ENCODE measurements at places on chromosomes 5 and 9.

DNA sequence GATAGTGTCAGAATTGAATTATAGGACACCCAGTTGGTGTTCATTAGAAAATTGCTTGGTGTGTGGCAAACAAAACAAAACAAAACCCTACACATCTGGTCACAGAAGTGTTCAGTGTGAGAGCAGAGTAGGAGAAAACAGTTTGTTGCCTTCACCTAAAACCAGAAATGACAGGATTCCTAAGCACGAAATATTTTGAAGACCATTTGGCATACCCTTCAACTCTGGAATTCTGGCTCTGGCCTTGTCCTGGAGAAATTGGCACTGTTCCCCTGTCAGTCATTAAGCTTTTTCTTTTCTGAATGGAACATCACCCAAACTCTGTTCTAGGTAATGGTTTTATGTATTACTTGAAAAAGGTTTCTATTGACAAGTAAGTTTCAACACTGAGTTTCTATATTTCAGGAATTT, 110.2 kb upstream of the PCA3 start:
- DNase-seq = no peak

GRCh38 chr5:179791881-179792611, 1.7 kb upstream of the LTC4S start:
- DNase-seq = no peak

DNA sequence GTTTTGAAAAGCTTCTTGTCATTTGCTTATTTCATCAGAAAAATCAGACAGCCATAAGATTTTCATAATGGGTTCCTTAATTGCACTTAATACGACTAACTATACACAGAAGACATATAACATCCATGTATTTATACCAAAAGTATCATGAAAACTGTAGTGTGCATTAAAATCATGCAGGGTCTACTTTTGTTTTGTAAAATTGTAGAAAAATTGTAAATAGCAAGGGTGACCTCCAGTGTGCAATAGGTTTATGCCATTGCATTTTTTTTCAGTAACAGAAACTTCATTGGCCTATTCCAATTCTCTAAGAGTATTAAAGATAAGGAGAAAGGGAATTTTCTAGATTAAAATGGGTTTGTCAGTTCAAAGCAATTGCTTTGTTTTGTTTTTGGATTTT, 307.6 kb downstream of the KIAA0825 start:
- DNase-seq = peak; percentile 13

DNA sequence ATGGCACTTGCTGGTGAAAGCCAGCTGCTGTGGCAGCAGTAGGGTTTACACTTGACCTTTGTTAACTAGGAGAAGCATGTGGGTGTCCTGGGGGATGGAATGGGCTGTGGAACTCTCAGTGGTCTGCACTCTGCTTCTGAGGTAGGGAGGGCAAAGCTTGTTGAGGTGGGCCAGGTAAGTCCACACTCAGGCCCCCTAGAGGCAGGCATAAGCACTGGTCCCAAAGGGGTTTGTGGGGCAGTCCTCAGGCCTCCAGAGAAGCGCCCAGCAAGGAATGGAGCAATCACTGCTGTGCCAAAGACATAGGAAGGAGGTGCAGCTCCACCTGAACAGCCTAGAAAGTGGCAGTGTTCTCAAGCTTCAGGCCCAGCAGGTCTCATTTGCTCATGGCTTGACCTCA, 34.7 kb downstream of the INSL4 start:
- peak; percentile 5 for DNase-seq

DNA sequence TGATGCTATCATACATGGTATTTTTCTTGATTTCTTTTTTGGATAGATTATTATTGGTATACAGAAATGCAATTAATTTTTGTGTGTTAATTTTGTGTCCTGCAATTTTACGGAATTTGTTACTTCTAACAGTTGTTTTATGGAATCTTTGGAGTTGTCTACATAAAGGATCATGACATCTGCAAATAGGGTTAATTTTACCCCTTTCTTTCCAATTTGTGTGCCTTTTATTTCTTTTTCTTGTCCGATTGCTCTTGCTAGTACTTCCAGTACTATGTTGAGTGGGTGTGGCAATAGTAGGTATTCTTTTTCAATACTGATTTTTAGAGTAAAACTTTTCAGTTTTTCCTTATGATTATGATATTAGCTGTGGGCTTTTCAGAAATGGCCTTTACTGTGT, 111.5 kb downstream of the MACROH2A1 start:
- DNase-seq = no peak

- DNase-seq = no peak
Observed at GRCh38 chr9:120394058-120394669, 185.8 kb downstream of the CDK5RAP2 start.

- peak; percentile 75 for DNase-seq
Observed at GRCh38 chr9:89919171-89919681, 314.4 kb downstream of the GADD45G start.

GRCh38 chr9:133406480-133407307, 11.1 kb downstream of the REXO4 start:
- peak; percentile 61 for DNase-seq

DNA sequence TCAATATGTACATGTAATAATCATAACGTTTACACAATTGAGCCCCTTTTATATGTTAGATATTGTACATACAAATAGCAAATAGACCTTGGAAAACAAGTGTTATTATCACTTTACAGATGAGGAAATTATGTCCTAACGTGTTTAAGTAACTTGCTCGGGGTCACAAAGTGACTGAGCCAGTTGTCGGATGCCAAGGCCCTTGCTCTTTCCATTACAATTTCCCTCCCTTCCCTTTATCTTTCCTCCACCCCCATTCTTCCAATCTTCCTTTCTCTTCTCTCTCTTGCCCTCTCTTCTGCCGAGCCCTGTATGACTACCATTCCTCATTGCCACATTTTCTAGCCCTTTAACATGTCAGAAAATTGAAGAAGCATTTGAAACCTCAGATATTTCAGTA, 34.4 kb upstream of the RAD23B start:
- no peak for DNase-seq
